Calu3 (cell line): ENCODE measurements at places on chromosomes 6 and 20.

DNA sequence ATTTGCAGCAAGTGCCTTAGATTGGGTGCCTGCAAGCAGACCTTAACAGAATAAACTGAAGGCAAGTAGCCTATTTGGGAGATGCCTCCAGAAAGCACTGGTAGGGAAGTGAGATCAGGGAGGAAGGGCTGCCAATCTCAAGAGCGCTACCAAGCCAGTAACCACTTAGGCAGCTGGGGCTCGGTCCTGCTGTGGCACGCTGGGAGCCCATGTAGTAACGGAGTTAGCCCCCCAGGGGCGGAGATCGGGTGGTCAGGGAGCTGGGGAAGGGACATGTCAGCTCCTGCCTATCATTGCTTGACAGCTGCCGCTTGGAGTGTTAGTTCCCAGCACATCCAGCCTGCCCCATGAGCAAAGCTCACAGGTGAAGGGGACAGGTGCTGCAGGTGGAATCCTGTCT, 127.0 kb downstream of the CEBPB start:
- no peak for DNase-seq
- H3K27me3 ChIP-seq = peaks cover 13% of the 10 kb centered on the region
- H3K4me3 ChIP-seq = no peak overlapping the region
- peaks cover 33% of the 10 kb centered on the region for H3K4me1 ChIP-seq

DNA sequence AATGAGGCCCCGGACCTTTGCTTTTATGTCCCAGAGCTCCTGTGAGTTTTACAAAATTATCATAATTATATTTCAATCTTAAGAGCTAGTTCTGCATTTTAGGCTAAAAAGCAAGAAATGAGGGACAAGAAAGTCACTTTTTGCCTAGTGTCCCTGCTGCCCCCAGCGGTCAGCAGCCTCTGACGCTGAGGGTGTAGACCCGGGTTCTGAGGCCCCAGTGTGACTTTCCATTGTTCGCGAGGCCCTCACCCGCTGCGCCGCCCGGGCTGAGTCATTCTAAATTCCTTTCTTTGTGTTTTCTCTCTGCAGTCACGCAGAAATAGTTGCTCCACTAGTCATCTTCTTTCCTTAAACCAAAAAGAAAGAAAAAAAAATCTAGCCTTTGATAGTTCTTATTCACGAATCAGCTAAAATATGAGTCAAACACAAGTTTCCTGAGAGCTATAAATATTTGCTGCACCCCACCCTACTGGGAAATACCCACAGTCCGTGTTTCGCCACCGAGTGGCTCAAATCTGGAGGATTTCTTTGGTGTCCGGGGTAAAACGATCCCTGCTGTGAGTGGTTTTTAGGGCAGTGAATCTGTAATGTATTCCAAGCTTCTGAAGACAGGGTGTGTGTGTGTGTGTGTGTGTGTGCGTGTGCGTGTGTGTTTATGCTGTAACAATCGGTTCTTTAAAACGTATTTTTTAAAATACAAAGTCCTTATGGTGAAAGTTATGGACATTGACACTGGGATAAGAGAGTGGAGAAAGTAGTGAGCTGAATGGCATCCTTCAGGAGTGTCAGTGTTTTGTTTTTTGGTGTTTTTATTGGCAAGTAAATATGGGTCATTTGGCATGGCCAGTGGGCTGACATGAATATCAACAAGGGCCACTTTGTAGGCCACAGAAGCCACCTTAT, 59.7 kb upstream of the EEF1A1 start:
- peaks cover 18% of the 10 kb centered on the region for H3K36me3 ChIP-seq
- no peaks in the 10 kb centered on the region for H3K27me3 ChIP-seq
- H3K4me1 ChIP-seq = peaks cover 20% of the 10 kb centered on the region
- H3K27ac ChIP-seq = peak overlapping the region; percentile 98

- no peaks in the 10 kb centered on the region for H3K4me1 ChIP-seq
- H3K27ac ChIP-seq = no peak overlapping the region
- H3K27me3 ChIP-seq = no peaks in the 10 kb centered on the region
- peak; percentile 2 for DNase-seq
- H3K4me3 ChIP-seq = no peak overlapping the region
Observed at GRCh38 chr6:18457065-18457737, 70.1 kb downstream of the RNF144B start.

GRCh38 chr20:40805592-40805991, 116.6 kb upstream of the MAFB start:
- peaks cover 100% of the 10 kb centered on the region for H3K27me3 ChIP-seq
- H3K27ac ChIP-seq = no peak overlapping the region
- H3K36me3 ChIP-seq = no peaks in the 10 kb centered on the region
- no peak for DNase-seq
- no peak overlapping the region for H3K4me3 ChIP-seq
- no peaks in the 10 kb centered on the region for H3K4me1 ChIP-seq

GRCh38 chr6:158460602-158461169, 99.2 kb upstream of the TMEM181 start:
- no peaks in the 10 kb centered on the region for H3K27me3 ChIP-seq
- no peak for DNase-seq
- H3K27ac ChIP-seq = no peak overlapping the region
- peaks cover 21% of the 10 kb centered on the region for H3K4me1 ChIP-seq

DNA sequence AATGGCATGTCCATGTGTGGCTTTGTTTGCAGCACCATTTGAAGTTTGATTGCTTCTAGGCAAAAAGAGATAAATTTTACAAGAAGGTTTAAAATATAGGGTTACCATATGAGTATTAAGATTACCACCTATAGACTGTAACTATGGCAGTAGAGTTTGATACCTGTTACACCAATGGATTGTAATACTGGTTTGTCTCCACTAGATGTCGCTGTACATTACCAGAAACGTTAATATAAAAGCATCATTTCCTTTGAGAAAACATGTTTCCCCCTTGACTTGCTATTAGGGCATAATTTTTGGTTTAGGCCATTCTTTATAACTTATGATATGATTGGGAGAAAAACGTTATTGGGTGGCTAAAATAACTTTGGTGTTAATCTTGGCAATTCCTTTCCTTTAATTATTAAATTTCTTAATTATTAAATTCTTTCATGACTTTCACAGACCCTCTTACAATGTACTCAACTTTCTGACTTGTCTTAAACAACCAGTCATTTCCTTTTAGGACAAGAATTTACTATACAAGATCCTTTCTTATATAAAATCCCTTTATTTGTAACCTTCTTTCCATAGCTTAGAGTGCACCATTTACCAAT, 42.8 kb downstream of the HLA-DPB1 start:
- H3K36me3 ChIP-seq = no peaks in the 10 kb centered on the region
- no peaks in the 10 kb centered on the region for H3K4me1 ChIP-seq
- H3K27me3 ChIP-seq = peaks cover 90% of the 10 kb centered on the region
- DNase-seq = peak; percentile 41
- H3K27ac ChIP-seq = no peak overlapping the region

- H3K27me3 ChIP-seq = no peaks in the 10 kb centered on the region
- no peaks in the 10 kb centered on the region for H3K4me1 ChIP-seq
- H3K4me3 ChIP-seq = peak within 1 kb of the TSS; percentile 69
- peak; percentile 52 for DNase-seq
Observed at GRCh38 chr6:107114926-107115694, at the start of gene BEND3. Gene BEND3, minus strand, starts transcription at chr6:107115515. Its CDS starts 16,230 bp downstream, at chr6:107099285.

GRCh38 chr20:6704132-6704861, 63.2 kb upstream of the BMP2 start:
- DNase-seq = peak; percentile 35
- no peaks in the 10 kb centered on the region for H3K27me3 ChIP-seq
- peak overlapping the region; percentile 65 for H3K27ac ChIP-seq

DNA sequence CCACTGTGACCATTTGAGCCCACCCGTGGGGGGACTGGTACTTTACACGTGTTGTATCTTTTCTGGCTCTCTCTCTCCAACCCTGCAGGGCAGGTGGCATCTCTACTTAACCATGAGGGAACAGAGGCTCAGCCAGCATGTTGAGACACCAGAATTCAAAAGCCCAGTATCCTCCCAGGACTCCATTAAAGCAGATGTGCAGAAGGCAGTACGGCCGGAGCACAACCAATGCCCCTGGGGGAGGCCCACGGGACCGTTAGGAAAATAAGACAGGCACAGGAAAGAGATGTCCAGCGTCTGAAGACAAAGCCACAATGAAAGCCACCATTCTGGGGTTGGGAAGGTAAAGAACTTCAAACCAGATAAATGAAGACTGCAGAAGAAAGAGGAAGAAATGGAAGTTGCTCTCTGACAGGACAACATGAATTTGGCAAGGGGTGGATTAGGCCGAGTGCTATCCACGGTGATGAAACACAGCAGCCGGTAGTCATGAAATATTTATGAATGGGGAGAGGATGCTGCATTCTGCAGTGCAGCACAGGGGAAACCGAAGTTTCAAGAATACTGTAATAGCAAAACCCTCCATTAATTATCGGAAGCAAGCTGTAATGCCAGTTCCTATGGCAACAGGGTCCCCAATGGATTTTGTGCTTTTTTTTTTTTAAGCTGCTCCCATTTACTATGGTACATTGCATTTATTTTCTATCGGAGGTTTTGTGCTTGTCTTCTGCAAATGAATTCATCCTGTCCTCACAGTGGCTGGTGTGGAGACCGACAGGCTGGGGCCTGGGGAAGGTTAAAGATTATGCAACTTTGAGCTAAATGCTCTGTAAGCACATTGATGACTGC, 179.4 kb downstream of the NRN1 start:
- DNase-seq = no peak
- no peaks in the 10 kb centered on the region for H3K27me3 ChIP-seq
- H3K4me3 ChIP-seq = no peak overlapping the region
- H3K27ac ChIP-seq = no peak overlapping the region
- no peaks in the 10 kb centered on the region for H3K4me1 ChIP-seq
- no peaks in the 10 kb centered on the region for H3K36me3 ChIP-seq
